ENCODE measurements at places on chromosomes 7 and 10. TPM values are rescaled to one million over a fixed set of nuclear protein-coding genes. Genes with fewer than 3 reads are reported as not detected.

DNA sequence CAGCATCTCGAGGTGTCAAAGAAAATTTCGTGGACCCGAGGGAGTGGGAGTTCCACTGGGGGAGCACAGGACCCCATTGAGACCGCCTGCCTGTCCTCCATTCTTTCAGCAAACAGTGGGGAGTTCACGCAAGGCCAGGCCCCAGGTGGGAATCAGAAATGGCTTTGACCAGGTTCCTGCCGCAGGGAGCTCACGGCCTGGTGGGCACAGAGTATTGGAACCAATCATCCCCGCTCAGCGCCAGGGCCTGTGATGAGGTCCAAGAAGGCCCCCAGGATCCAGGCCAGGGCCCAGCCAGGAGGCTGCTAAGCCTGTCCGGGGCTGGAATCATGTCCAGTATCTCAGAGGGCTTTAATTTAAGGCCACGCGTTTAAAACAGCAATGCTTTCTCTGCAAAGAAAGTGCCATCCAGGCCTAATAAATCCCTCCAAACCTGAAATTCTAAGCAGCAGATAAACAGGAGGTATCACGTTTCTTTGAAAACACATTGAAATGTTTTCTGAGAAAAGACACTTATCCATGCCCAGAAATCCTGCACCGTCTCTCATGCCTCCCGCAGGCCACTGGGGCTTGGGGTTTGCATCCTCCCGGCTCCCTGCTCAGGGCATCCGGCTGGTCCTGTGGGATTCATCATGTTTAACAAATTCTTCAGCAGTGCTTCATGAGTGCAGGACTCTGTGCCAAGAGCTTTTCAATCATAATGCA, 125.7 kb downstream of the OAT start:
- DNase-seq: no peak

DNA sequence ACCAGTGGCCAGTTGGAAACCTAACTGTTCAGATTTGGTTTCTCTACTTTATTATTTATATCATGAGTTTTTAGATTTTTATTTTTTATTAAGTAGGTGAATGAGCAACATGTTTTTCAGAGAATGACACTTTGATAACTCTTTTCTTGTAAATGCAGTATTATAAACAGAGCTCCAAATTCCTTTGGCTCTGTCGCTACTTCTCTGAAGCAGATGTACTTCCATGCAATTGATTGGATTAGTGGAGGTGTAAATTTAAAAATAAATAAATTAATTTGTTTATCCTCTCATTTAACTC, 34.3 kb upstream of the ICA1 start:
- DNase-seq: no peak

DNA sequence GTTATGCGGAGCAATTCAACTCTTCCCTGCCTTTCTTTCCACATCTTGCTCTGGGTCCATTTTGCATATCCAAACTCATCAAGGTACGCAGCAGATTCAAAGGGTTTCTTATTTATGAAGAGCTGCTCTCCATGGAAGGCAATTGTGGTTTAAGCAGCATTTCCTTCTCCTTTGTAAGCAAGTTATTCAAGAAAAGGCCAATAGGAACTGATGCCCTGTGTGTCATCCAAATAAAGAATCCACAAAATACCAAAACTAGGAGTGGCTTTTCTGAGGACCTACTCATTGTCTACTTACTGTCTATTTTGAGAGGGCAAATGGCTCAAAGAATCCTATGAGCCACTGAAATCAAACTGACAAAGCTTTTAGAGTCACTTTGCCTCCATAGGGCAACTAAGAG, 253.1 kb downstream of the PTEN start:
- no peak for DNase-seq

DNA sequence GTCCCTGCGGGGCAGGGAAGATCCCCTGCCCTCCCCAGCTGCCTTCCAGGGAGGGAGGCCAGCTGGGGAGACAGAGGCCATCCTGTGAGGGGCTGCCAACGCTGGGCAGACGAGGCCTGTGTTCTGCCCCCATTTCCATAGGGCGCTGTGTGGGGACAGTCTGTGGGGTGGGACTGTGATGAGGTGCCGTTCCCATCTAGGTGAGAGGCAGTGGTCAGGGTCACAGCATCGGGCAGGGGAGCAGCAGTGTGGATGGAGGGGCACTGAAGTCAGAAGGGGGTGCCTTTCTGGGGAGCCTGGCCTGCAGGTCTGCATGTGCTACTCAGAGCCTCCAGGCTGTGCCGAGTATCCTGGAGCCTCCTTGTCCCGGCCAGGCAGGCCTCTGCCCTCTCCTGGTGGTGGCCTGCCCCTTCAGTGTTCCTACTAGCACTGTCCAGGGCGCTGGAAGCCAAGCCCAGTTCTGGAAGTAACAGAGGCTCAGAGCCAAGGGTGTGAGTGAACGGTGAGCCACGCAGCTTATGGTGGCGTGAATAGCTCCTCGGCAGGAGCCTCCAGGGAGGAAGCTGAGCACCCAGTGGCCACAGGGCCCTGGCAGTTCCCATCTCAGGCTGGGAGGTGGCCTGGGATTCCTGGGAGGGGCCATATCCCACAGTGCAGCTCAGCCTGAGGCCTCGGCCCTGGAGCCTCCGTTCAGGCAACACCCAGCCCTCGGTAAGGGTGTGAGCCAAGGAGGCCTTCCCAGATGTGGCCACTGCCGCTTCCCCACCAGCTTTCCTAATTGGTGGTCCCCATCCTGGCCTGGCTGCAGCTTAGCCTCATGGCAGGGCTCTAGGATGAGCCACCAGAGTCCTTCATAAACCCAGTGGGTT, 23.3 kb upstream of the CSGALNACT2 start:
- DNase-seq: no peak

GRCh38 chr7:128740996-128741395, 1.8 kb downstream of the CALU start:
- no peak for DNase-seq

GRCh38 chr7:106155027-106155426, 42.9 kb upstream of the SYPL1 start:
- no peak for DNase-seq

GRCh38 chr10:70568781-70569495, 33.6 kb downstream of the PRF1 start:
- DNase-seq: no peak

DNA sequence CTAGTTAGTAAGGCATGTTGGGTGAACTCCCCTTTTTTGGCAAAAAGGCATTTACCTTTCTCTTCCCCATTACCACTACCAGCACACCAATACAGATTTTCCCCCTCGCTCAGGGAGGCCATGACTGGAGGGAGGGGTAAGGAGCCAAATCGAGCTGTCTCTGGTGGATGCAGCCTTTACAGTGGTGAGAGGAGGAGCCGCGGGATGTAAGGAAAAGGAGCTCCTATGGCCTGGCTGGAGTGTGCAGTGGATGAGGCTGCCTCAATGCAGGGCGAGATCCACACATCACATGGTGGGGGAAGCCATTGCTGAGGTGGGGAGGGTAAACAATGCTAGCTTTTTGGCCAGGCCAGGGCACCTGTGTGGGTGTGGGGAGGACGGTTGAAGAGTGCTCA, 416.2 kb downstream of the EXOC4 start:
- no peak for DNase-seq

DNA sequence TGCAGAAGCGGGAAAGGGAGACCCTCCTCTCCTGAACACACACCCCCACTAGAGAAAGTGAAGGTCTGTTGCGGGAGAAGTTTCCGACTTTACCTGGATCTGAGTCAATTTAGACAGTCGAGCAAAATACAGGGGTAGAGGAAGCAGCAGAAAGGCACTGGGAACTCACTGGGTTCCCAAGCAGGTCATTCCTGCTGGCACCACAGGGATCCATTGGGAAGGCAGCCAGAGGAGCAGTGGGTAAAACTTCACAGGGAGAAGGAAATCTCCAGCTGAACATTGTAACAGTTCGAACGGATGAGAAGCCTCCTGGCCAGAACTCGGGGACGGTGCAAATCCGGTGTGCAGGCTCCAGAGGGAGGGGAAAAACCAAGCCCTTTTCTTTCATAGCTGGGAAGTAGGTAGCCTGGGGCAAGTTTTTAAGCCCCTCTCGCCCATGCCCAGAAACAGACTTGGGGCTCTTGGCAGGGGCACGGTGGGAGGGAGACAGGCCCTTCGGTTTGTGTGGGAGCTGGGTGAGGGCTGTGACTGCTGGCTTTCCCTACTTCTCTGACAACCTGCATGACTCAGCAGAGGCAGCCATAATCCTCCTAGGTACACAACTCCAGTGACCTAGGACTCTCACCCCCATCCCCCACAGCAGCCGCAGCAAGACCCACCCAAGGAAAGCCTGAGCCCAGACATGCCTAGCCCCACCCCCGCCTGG, 51.9 kb downstream of the DDC start:
- no peak for DNase-seq

GRCh38 chr10:93319096-93319495, 163.0 kb downstream of the MYOF start:
- no peak for DNase-seq

GRCh38 chr10:6197321-6197720, 5.4 kb upstream of the PFKFB3 start:
- no peak for DNase-seq

- DNase-seq: no peak
These were observed 59.7 kb downstream of the HIP1 start for GRCh38 chr7:75679060-75679459.

DNA sequence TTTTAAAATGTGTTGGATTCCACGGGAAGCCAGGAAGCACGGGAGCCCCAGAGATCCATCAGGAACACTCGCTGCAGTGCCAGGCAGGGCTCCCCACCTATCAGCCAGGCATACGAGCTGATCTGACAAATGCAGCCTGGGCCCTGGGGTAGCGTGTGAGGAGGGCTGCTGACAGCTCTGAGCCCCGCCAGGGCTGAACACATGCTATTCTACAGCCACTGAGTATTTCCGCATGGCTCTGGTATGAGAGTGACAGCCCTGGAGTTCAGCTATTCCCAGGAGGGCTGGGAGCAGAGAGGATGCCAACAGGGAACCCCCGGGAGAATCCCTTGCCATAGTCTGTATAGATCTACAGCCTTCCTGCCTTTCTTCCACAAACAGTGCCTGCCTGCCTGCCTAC, 237.3 kb upstream of the ZMIZ1 start:
- DNase-seq: no peak

- DNase-seq: no peak
These were observed 85.0 kb downstream of the MPP7 start for GRCh38 chr10:28217848-28218247.

GRCh38 chr7:5697754-5698424, 83.6 kb downstream of the RNF216 start:
- DNase-seq: no peak

DNA sequence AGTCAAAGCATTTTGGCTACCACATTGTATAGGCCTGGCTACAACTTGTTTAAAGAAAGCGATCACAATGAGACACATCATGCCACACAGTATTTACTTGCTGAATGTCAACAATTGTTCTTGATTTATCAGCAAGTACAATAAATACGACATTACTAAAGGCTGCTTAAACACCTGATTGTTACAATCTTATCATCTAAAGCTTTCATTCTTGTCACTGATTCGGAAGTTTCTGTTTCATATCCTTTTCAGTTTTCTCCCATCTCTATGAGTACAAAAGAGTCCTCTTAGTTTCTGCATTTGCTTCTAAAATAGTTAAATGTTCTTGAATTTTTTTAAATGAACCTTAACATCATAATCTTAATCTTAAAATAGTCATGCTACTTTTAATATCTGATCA, 128.1 kb upstream of the LRRN3 start:
- DNase-seq: no peak

GRCh38 chr10:5442065-5442989, 30.0 kb downstream of the NET1 start:
- no peak for DNase-seq

TMEM225B gene
- polyA plus RNA-seq: 0.77 TPM

ERVW-1 gene
- polyA plus RNA-seq: 1.4 TPM

CUZD1 gene
- polyA plus RNA-seq: 0.95 TPM

CEP55 gene
- polyA plus RNA-seq: 6.2 TPM

FGFBP3 gene
- 2.1 TPM for polyA plus RNA-seq

SPDYE3 gene
- 5.7 TPM for polyA plus RNA-seq

Measured in forelimb muscle (tissue), 1 donor.